ENCODE measurements at places on chromosomes 12 and 14. TPM values are rescaled to one million over a fixed set of nuclear protein-coding genes. Genes with fewer than 3 reads are reported as not detected.

KRT81 gene
- total RNA-seq = not detected

GRCh38 chr14:35932136-35932535 is 106.0 kb downstream of the BRMS1L start:
- H3K4me3 ChIP-seq = no peak overlapping the region
- H3K27ac ChIP-seq = no peak overlapping the region
- no peaks in the 10 kb centered on the region for H3K36me3 ChIP-seq
- H3K4me1 ChIP-seq = peaks cover 2% of the 10 kb centered on the region
- peaks cover 4% of the 10 kb centered on the region for H3K27me3 ChIP-seq

DNA sequence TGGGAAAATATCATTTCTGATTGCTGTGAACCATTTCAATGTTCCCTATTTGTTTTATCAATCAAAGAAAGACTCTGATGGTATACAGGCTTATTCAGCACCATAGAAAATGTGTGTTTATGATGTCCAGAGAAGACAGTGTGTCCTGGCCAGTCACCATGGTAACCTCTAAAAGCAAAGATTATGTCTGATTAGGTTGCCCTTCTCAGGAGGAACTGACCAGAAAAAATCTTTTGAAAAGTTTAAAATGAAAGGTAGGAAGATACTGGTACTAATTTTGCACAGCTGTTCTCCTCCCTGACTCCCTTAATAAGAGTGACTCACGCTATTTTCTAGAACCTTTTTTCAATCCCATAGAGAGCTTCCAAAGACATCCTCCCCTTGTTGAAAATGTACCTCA is 391.8 kb upstream of the DCN start:
- H3K27me3 ChIP-seq = no peaks in the 10 kb centered on the region
- no peak overlapping the region for H3K4me3 ChIP-seq
- H3K27ac ChIP-seq = no peak overlapping the region

DNA sequence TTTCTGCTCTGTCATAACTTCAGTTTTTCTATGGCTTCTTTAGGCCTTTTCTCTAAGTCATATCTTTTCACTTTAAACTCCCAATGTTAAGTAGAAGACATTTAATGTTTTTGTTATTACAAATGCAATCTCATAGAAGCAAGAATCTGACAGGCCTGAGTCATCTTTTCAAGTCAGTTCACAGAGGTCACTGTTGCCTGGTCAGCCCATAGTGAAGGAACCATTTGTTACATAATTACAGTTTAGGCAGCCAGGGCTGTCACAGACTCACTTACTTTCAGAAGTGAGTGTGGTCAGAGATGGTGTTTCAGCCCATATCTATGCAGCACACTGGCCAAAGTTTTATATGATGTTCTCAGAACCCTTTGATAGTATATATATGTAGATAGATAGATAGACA is 46.5 kb downstream of the CCER1 start:
- no peaks in the 10 kb centered on the region for H3K36me3 ChIP-seq
- no peak overlapping the region for H3K27ac ChIP-seq
- no peaks in the 10 kb centered on the region for H3K4me1 ChIP-seq
- H3K4me3 ChIP-seq = no peak overlapping the region
- no peaks in the 10 kb centered on the region for H3K27me3 ChIP-seq
